ENCODE measurements at places on chromosomes 16 and 17. TPM values are rescaled to one million over a fixed set of nuclear protein-coding genes. Genes with fewer than 3 reads are reported as not detected.

Gene POLR2A
- 149 TPM for polyA plus RNA-seq

Gene SLC5A10
- polyA plus RNA-seq, result 0.93 TPM

Gene SCGB1C2
- polyA plus RNA-seq, result not detected

Gene TSNAXIP1
- 8.9 TPM for polyA plus RNA-seq

Gene ABCC6
- polyA plus RNA-seq, result 21.2 TPM

Gene CCL1
- polyA plus RNA-seq, result not detected

Gene TBC1D3G
- not detected for polyA plus RNA-seq

Gene GAST
- polyA plus RNA-seq, result not detected

Gene LGALS9B
- not detected for polyA plus RNA-seq

Gene SLFN13
- polyA plus RNA-seq, result 37.5 TPM
